ENCODE measurements at places on chromosomes 4 and X.

DNA sequence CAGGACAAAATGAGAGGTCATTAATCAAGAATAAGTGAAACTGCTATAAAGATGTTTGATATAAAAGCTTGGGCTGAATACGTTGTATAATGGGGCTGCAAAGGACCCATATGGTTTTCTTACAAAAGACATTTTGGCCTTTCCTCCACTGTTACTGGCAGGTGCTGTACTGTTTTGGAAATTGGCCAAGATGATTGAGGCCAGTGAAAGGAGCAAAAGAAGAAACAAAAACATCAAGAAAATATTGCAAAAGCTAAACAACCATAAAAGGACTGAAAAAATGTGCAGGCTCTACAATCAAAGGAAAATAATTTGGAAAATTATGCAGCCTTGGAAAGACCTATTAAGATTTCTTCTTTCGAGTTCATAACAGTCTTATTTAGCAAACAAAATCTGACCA, 222.2 kb upstream of the PPP1R2C start:
- no peak for DNase-seq

GRCh38 chr4:113043591-113043990, 5.9 kb upstream of the ANK2 start:
- no peak for DNase-seq

- no peak for DNase-seq
Observed at GRCh38 chr4:75924309-75924827, 16.4 kb downstream of the NAAA start.

- DNase-seq, result no peak
Observed at GRCh38 chr4:121822796-121823504, 733 bp downstream of the CCNA2 start.

GRCh38 chr4:157942017-157942416, 230.8 kb downstream of the GASK1B start:
- DNase-seq, result no peak

- no peak for DNase-seq
Observed at GRCh38 chr4:1239950-1240307, 9.0 kb downstream of the CTBP1 start.

- no peak for DNase-seq
Observed at GRCh38 chr4:94370533-94371254, 28.1 kb upstream of the HPGDS start.
